ENCODE measurements at places on chromosomes 5 and 9. TPM values are rescaled to one million over a fixed set of nuclear protein-coding genes. Genes with fewer than 3 reads are reported as not detected.

The CPEB4 gene
- 216 TPM for total RNA-seq

The EIF4E1B gene
- not detected for total RNA-seq

The IDNK gene
- 3.9 TPM for total RNA-seq

The ZBTB6 gene
- 6.0 TPM for total RNA-seq

The PCDHGB1 gene
- 9.2 TPM for total RNA-seq
